Trophoblast cell (in vitro differentiated cells and primary cell): ENCODE measurements at places on chromosomes 7 and 10.

- no peak for DNase-seq
These were observed 17.6 kb upstream of the ORAI2 start for GRCh38 chr7:102415685-102416225.

- DNase-seq, result no peak
These were observed 836 bp downstream of the KMT2E start for GRCh38 chr7:105014693-105015389.

- DNase-seq, result no peak
These were observed 33.2 kb downstream of the DRGX start for GRCh38 chr10:49362596-49363260.

GRCh38 chr7:109996927-109997326 is 1094.0 kb upstream of the LRRN3 start:
- no peak for DNase-seq
